A673 (cell line): ENCODE measurements at places on chromosomes 11 and 22. TPM values are rescaled to one million over a fixed set of nuclear protein-coding genes. Genes with fewer than 3 reads are reported as not detected.

DNA sequence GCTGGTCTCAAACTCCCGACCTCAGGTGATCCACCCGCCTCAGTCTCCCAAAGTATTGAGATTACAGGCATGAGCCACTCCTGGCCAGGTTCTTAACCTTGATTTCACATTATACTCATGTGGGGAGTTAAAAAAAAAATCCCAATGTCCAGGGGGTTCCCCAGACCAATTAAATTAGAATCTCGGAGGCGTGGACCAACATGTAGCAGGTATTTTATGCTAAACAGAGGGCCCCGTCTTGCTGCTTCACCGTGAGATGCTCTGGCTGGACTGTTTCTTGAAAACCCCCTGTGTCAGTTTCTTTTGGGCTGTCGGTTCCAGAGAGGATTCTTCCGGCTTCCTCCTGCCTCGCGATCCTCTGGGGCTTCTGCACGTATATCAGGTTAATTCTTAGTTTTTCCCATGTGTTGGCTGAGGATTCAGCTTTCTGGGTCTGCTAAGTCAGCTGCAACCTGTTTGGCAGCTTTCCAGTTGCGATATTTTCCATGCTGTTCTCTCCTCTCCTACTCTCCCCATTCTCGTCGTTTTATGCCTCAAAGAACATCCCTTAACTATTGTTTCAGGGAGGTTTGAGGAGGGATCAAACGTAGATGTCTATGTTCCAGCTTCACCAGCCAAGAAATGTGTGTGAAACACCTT is 50.6 kb upstream of the ACCSL start:
- no peak overlapping the region for H3K4me3 ChIP-seq
- no peaks in the 10 kb centered on the region for H3K36me3 ChIP-seq
- no peak overlapping the region for H3K27ac ChIP-seq
- DNase-seq: no peak
- H3K4me1 ChIP-seq: no peaks in the 10 kb centered on the region

DNA sequence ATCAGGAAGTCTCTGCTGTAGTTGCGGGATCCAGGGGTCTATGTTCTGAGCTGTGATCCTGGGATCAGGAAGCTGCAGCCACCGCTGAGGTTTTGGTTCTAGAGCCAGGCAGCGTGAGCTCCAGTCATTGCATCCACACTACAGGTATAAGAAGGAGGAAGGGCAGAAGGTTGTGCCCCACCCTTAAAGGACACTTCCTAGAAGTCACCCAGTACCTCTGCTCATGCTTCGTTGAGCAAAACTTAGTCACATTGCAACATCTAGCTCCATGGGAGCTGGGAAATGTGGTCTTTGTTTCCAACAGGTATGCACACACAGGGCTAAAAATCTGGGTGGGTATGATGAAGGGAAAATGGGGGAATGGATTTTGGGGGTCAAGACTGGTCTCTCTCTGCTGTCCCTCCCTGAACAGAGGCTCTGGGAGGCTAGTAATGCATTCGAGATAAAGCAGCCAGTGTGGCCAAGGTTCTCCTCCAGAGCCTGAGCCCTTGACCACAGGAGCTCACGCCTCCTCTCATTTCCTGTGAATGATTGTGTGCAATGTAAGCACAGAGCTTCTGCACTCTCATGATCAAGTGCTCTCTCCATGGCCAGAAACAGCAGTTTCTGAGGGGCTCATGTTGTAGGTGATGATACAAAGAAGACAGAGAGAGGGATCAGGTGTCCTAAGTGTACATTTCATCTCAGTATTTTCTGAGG is 86.8 kb upstream of the OR4B1 start:
- H3K4me3 ChIP-seq: no peak overlapping the region
- no peak overlapping the region for H3K27ac ChIP-seq
- H3K4me1 ChIP-seq: no peaks in the 10 kb centered on the region
- DNase-seq: no peak
- no peaks in the 10 kb centered on the region for H3K36me3 ChIP-seq
- H3K27me3 ChIP-seq: no peaks in the 10 kb centered on the region

The KIF18A gene
- total RNA-seq: 103 and 117 TPM in 2 replicates

DNA sequence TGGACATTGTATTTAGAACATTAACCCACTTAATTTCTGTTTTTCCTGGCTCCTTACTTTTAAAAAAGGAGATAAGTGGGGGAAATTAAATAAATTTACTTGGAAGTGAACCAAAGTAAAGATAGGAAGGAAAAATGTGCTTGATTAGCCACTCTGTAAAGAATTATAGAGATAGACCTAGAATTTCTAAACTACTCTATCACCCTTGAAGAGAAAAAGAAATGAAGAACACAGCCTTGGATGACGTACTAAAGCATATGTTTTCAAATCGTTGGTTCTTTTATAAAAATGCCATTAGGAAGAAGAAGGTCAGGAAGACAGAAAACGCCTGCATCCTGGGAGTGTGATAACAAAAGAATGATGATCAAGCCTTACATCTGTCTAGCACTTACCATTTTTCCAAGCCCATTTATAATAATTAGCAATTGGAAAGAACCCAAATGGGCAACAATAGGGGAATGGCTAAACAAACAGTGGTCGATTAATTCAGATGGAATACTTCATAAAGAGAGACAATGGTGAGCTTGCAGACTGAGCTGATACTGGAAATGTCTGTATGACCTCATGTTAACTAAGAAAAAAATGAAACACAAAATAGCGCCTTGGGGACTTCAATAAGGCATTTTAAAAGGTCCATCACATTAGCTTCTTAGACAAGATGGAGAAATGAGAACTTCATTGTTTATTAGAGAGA is 81.0 kb upstream of the LRRC55 start:
- no peaks in the 10 kb centered on the region for H3K4me1 ChIP-seq
- no peaks in the 10 kb centered on the region for H3K36me3 ChIP-seq
- no peak overlapping the region for H3K4me3 ChIP-seq
- DNase-seq: no peak

The SCGB2A2 gene
- not detected in 2 replicates for total RNA-seq

GRCh38 chr11:117199053-117199915 is at the start of gene TAGLN:
TSS of gene TAGLN (plus strand) at chr11:117199370. CDS start at chr11:117203014, 3,644 bp downstream.
- H3K36me3 ChIP-seq: no peaks in the 10 kb centered on the region
- no peak within 1 kb of the TSS for H3K27ac ChIP-seq
- H3K4me3 ChIP-seq: no peak within 1 kb of the TSS
- H3K27me3 ChIP-seq: no peaks in the 10 kb centered on the region

- no peak overlapping the region for H3K27ac ChIP-seq
- no peaks in the 10 kb centered on the region for H3K36me3 ChIP-seq
- H3K4me3 ChIP-seq: no peak overlapping the region
- no peak for DNase-seq
These were observed 5.7 kb downstream of the NF2 start for GRCh38 chr22:29609139-29609538.

DNA sequence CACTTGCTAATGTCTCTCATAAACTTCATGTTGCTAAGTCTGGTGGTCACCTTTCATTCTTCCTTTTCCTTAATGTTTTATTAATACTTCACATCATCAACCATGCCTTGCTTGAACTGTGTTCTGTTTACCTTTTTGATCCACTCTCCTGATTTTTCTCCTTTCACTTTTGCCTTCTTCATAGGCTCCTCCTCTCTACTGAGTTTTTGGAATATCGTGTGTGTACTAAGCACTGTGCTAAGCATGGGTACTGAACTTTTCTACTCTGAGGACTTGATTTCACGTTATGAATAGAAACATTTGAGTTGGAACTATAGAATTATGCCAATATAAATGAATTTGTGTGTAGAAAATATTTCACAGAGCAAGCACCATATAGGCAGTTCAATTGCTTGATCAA is 90.6 kb downstream of the ATM start:
- peaks cover 12% of the 10 kb centered on the region for H3K36me3 ChIP-seq
- H3K27ac ChIP-seq: no peak overlapping the region
- no peak overlapping the region for H3K4me3 ChIP-seq
- DNase-seq: no peak
- no peaks in the 10 kb centered on the region for H3K4me1 ChIP-seq

- no peak overlapping the region for H3K4me3 ChIP-seq
- H3K27ac ChIP-seq: no peak overlapping the region
- DNase-seq: no peak
- peaks cover 16% of the 10 kb centered on the region for H3K27me3 ChIP-seq
- H3K4me1 ChIP-seq: no peaks in the 10 kb centered on the region
These were observed 430.3 kb downstream of the AASDHPPT start for GRCh38 chr11:106507645-106508306.

The RAG2 gene
- total RNA-seq: not detected in 2 replicates

DNA sequence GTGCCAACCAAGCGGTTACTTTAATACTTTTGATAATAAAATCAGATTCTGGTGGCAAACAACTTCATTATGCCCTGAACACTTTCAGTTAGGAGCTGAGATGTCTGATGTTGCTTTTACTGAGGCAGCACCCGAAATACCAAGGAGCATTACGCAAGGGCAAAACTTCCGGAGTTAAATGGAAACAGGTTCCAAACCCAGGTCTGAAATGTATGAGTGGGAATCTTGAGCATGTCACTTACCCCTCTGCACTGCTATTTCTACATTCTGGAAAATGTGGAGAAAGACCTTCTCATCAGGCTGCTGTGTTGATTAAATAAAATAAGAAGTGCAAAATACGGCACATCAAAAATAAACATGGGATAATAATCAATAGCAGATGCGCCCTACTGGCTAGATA is 315.1 kb downstream of the LARGE1 start:
- H3K27ac ChIP-seq: no peak overlapping the region
- no peaks in the 10 kb centered on the region for H3K4me1 ChIP-seq
- no peaks in the 10 kb centered on the region for H3K36me3 ChIP-seq
- no peaks in the 10 kb centered on the region for H3K27me3 ChIP-seq
- DNase-seq: no peak
- H3K4me3 ChIP-seq: no peak overlapping the region

The FAM180B gene
- 0.28 and 0.62 TPM in 2 replicates for total RNA-seq

- H3K4me1 ChIP-seq: peaks cover under 1% of the 10 kb centered on the region
- H3K4me3 ChIP-seq: no peak overlapping the region
- H3K36me3 ChIP-seq: no peaks in the 10 kb centered on the region
These were observed 14.3 kb upstream of the CBX6 start for GRCh38 chr22:38886333-38886732.

GRCh38 chr11:117502015-117502778 is 174.5 kb downstream of the CEP164 start:
- H3K27me3 ChIP-seq: peaks cover 4% of the 10 kb centered on the region
- DNase-seq: no peak
- no peaks in the 10 kb centered on the region for H3K36me3 ChIP-seq
- H3K27ac ChIP-seq: no peak overlapping the region

The PRG3 gene
- total RNA-seq: not detected in 2 replicates

The GNAZ gene
- total RNA-seq: 5.1 and 8.0 TPM in 2 replicates

DNA sequence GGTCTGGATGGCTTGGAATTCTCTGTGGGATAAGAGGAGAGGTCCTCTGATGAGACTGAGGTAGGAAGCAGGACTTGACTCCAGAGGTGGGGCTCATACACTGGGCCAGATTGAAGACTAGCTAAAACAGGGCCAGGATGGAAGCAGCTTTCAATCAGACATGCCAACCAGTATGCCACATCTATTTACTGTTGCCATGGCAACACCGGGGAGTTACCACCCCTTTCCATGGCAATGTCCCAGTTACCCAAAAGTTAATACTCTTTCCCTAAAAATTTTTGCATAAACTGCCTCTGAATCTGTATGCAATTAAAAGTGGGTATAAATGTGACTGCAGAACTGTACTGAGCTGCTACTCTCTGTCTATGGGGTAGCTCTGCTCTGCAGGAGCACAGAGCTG is 247.5 kb upstream of the ZBED5 start:
- no peaks in the 10 kb centered on the region for H3K36me3 ChIP-seq
- no peak overlapping the region for H3K27ac ChIP-seq
- H3K4me3 ChIP-seq: no peak overlapping the region
- peaks cover 6% of the 10 kb centered on the region for H3K27me3 ChIP-seq
- no peaks in the 10 kb centered on the region for H3K4me1 ChIP-seq

DNA sequence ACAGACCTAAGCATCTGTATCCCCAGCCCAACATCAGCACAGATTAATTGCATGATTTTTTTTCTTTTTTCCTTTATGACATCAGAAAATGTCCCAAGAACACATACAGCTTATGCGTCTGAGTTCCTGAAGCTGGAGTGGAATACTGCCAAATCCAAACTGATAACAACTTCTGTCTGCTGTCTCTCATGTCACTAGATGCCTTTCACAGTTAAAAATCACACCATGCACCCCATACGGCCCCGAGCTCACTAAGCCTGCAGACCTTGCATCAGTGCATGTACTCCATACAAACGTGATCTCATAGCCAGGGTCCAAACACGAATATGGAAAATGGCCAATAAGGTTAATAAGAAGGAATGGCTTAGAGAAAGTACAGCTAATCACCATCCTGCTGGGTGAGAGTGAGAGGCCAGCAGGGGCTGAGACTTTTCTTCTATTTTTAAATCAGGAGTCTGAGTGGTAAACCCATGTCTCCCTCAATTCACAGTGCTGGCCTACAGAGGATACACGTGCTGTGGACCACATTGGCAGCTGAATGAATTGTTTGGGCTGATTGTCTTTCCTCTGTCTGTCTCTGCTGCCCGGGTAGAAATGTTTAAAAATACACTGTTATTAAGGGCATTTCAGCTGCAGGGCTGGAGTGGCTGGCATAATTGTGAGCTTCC is 350.6 kb upstream of the RAG2 start:
- H3K27me3 ChIP-seq: no peaks in the 10 kb centered on the region
- peaks cover 67% of the 10 kb centered on the region for H3K4me1 ChIP-seq
- no peak overlapping the region for H3K4me3 ChIP-seq
- DNase-seq: peak; percentile 93
- H3K27ac ChIP-seq: peak overlapping the region; percentile 51

DNA sequence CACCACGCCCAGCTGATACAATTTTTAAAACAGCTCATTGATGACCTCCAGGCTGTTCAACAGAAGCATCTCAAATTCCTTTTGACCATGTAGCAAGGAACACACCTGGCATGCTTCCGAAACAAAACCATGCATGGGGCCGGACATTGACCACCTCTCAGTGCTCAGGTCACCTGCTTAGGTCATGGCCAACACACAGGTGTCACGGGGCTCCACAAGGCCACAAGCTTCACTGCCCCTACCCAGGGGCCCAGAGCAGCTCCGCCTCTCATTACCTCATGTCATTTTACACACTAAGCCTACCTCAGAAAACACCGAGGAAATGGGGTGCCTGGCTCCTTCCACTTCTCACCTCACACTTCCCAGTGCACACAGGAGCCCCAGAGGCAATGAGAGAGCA is 26.6 kb downstream of the YPEL1 start:
- H3K27me3 ChIP-seq: no peaks in the 10 kb centered on the region
- no peak for DNase-seq
- no peak overlapping the region for H3K27ac ChIP-seq
- H3K4me3 ChIP-seq: no peak overlapping the region

DNA sequence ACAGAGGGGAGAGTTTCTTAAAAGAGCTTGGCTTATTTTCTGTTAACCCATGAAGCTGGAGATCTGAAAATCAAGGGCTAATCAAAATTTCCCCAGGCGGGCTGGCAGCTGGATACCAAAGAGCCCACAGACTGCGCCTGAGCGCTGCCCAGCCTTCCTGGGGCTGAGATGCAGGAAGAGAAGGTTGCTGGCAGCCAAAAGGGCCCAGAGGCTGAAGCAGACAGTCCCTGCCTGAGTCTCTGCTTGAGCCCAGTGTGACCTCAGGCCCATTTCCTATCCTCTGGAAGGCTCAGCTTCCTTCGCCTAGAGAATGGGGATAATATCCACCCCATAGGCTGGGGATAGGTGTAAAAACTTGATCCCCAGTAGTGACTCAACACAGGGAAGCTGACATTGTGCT is 49.1 kb downstream of the ARRB1 start:
- no peak for DNase-seq
- no peak overlapping the region for H3K27ac ChIP-seq
- no peaks in the 10 kb centered on the region for H3K4me1 ChIP-seq
- H3K27me3 ChIP-seq: no peaks in the 10 kb centered on the region
- H3K4me3 ChIP-seq: no peak overlapping the region

The SIAE gene
- 11.2 and 12.0 TPM in 2 replicates for total RNA-seq
